ENCODE measurements at places on chromosomes 2 and 18. TPM values are rescaled to one million over a fixed set of nuclear protein-coding genes. Genes with fewer than 3 reads are reported as not detected.

Gene ZC3H8
- 6.9 TPM for total RNA-seq

Gene FBXO41
- total RNA-seq, result 0.77 TPM

Gene FHL2
- total RNA-seq, result 120 TPM

Gene GCG
- total RNA-seq, result not detected

Gene SLC19A3
- total RNA-seq, result 0.17 TPM

- DNase-seq, result no peak
Measured at GRCh38 chr2:230738924-230739323, 26.3 kb downstream of the CAB39 start.

- no peak for DNase-seq
Measured at GRCh38 chr2:168064011-168064998, 183.1 kb downstream of the STK39 start.

DNA sequence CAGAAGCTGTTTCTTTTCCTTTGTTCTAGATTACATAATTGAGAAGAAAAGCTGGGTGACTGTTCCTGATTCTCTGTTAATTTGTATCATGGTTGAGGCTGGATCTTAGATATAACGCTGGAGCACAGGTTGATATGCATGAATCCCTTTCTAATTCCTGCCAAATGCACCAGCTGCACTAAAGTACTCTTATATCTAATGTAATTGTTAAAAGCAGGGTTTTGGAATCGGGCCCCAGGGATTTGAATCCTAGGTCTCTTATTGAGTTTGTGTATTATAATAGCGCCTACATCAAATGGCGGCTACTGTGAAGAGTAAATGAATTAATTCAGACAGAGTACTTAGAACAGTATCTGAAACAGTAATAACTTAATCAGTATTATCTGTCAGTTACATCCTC lies 80.4 kb downstream of the MC4R start:
- DNase-seq, result no peak

DNA sequence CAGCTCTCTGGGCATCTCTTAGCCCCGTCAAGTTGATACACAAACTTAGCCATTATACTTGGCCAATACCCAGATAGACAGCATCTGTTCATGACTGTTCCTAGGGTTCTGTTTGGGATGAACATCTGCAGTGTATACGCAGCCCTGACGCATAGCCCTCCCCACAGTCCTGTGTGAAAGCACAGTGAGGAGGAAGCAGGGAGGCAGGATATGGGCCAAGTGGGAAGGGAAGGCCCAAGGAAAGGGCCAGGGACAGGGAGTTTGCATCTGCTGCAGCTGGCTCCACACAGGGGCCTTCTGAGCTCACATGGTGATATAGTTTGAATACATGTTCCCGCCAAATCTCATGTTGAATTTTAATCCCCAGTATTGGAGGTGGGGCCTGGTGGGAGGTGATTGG lies 80.2 kb downstream of the CMPK2 start:
- DNase-seq, result no peak

GRCh38 chr2:40200366-40200915 lies 251.4 kb downstream of the SLC8A1 start:
- DNase-seq, result peak; percentile 56

GRCh38 chr2:132951008-132951714 lies 281.2 kb upstream of the LYPD1 start:
- DNase-seq, result peak; percentile 38

GRCh38 chr18:8097399-8097798 lies 511.8 kb upstream of the RAB12 start:
- no peak for DNase-seq

DNA sequence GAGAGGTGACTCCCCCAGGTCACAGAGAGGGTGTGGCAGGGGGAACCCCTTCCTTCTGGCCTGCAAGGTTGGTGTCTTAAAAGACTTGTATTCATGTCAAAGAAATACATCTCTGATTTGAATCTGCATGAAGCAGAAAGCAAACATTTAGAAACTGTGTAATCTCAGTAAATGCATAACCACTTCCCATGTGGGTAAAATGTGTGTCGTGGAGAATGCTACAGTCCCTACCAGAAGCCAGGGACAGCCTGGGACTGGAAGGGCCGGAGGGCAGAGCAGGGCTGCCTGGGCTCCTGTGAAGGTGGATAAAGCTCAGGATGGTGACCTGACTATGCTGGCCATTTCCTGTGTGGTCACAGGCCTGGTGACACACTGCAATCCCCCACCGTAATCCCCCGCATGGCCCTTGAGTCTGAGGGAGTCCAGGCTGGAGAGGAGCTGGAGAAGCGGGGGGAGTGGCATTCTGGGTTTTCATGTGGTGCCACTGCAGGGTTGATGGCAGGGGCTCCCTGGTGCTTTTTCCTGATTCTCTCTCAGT lies 102.2 kb downstream of the LRRC30 start:
- DNase-seq, result no peak

GRCh38 chr2:11822746-11823451 lies 76.5 kb downstream of the LPIN1 start:
- DNase-seq, result no peak

- no peak for DNase-seq
Measured at GRCh38 chr2:231680285-231680991, 27.9 kb upstream of the PTMA start.

GRCh38 chr2:20414806-20415205 lies 32.1 kb upstream of the RHOB start:
- no peak for DNase-seq

DNA sequence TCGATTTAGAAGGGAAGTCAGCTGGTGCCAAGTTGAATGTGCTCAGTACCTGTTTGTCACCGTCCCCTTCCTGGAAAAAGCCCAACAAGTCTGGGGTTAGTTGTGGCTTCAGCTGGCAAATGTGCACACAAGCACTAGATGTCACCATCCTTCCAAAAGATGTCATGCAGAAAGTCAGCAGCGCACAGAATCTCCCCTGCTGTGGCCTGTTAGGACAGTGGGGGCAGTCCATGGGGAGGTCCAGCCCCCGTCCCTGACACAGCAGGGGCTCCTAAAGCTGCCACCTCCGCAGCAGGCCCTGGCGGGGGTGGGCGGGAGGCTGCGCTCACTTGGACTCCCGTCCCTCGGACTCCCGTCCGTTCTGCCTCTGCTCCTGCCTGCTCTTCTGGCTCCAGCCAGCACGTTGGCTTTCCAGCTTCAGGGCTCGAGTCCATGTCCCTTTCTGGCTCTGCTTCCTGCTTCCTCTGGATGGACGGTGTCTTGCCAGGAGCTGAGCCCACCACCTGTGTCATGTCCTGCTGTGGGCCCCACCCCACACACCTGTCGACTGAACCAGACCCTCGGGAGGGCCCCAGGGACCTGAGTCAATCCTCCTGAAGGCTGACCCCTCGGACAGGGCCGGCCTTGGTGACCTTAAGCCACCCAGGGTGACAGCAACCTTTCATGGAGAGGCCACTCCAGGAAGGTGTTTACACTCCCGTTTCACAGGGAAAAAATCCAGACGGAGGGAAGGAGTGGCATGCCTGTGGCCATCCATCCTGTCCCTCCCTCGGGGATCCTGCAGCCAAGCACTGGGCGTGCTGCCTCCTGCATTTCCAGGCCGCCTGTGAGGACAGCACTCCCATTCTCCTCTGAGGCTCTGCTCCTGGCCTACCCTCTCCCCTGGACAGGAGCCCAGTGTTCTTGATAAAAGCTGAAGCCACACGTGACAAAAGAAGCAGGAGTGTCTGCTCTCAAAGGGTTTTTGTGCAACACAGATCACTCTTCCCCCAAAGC lies 8.5 kb downstream of the RAB17 start:
- DNase-seq, result peak; percentile 58

DNA sequence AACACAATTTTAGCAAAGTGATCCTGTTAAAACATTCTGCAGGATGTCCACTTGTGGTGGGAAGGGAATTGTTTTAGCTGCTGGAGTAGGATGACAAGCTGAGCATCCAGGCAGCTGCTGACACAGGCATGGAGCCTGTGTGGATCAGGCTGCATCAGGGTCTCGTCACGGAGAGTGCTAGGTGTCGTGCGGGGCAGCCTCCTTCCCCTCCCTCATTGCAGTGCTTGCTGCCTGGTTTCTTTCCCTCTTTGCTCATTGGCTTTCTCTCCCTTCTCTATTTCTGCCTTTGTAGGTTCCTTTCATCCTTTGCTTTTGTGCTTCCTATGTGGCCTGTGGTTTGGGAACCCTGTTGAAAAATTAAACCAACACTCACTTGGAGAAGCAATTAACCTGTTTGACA lies 172.9 kb downstream of the TPGS2 start:
- DNase-seq, result no peak

DNA sequence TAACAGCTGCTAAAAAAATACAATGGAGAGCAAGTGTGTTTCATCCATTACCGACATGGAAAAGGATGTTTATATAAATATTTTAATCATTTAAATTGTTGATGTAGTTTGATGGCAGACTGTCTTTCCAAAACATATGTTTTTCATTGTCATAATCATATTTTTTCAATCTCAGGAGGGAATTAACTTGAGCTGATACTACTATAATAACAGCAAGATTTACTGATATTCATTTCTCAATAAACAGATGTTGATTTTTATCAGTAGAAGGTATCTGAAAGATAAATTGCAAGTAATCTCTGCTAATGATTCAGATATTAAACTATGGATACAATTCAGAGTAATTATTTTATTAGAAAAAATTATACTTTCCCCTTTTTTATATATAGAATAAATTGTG lies 274.9 kb upstream of the TMEFF2 start:
- no peak for DNase-seq

GRCh38 chr2:174561283-174561971 lies 36.2 kb downstream of the WIPF1 start:
- DNase-seq, result peak; percentile 85

DNA sequence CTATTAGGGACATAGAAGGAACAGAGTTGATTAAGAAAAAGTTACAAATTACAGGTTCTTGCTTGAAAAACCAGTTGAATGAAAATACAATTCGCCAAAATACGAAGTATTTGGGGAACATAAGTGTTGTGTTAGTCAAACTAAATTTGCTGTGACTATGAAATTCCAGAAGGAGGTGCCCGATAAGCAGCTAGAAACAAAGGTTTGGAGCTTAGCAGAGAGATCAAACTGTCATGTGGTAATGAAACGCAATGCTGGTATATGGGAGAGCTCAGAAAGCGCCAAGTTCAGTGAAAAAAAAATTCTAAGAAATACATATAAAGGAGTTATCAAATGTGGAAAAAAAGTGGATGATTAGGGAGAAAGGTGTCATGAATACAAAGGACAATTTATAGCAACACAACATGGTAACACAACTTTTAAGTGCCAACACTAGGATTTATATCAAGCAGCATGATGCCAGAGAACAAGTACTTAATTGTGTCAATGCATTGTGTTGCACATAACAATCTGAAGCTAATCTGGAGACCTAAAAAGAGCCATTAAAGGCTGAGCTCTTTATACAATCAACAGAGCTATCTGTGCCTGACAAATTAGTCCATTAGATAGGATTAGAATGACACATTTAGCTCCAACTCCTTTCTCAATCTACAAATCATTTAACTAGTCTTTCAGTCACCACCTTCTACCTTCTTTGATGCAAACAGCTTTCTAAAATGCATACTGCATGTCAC lies 31.2 kb downstream of the SMAD2 start:
- DNase-seq, result peak; percentile 16

DNA sequence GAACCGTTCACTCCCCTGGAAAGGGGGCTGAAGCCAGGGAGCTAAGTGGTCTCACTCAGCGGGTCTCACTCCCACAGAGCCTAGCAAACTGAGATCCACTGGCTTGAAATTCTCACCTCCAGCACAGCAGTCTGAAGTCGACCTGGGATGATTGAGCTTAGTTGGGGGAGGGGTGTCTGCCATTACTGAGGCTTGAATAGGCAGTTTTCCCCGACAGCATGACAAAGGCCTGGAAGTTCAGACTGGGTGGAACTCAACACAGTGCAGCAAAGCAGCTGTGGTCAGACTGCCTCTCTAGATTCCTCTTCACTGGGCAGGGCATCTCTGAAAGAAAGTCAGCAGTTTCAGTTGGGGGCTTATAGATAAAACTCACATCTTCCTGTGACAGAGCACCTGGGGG lies 292.5 kb downstream of the NUP35 start:
- DNase-seq, result no peak

GRCh38 chr2:76895469-76895868 lies 626.7 kb downstream of the LRRTM4 start:
- DNase-seq, result peak; percentile 47

GRCh38 chr2:230734247-230735175 lies 21.9 kb downstream of the CAB39 start:
- DNase-seq, result no peak

DNA sequence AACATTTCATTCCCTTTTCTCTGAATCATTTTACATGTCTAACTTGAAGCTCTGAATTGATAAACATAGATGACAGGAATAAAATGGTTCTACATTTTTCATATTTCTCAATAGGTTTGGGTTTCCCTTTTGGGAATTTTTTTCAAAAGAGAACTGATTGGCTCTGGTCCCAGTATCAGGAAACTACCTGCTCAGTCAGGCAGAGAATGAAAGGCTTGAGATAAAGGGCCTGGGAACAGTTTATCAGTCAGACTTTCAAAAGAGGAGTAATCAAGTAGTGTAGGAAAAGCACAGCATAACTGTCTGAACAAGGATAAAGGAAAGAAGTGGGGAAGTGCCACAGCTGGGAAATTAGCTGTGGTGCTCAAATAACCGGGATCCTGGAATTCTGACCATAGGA lies 28.3 kb upstream of the CCL20 start:
- no peak for DNase-seq

DNA sequence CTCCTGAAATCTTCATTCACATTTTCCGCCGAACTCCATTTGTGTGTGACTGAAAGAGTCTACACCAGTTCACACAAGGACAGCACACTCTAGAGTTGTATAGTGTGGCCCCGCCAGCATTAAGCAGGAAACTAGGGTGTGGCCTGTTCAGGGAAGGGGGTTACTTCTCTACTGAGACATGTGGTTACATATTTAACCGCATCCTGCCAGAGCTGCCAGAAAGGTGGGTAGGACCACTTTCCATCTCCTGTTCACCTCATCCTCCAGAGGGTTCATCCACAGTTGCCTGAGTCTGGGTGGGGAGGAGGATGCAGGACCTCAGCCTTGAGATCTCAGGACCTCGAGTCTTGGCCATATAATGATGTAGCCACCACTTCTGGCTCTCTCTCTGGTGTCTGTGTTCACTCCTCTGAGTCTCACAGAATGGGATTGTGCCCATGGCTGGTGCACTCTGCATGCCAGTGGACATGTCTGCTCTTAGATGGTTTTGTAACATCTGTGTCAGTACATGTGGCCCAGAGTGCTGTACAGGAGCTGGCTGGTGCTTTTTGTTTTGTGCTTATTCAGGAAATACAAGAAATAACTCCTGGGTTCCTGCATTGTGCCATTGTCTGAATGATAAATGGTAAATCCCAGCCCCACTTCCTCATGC lies 7.7 kb upstream of the SP140L start:
- no peak for DNase-seq

DNA sequence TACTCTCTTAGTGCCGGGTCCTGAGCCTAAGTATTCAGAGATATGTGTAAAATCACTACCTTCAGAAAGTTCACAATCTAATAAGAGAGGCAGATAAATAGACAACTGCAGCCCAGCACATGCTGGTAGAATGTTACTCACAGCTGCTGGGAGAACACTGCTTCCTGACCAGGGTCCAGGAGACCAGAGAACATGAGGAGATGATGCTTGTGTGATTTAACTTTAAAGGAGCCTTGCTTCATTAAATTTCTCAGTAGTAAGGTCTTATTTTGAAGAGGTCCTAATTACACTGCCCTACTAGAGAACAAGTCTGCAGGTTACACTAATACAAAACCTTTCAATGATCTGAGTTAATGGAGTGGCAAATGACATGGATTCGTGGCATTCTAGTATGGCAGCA lies 209.9 kb upstream of the TRIB2 start:
- DNase-seq, result no peak

- DNase-seq, result no peak
Measured at GRCh38 chr2:240069829-240070228, 16.5 kb upstream of the OR6B3 start.

All from fibroblast of lung (primary cell).